ENCODE measurements at places on chromosomes 3 and 15.

DNA sequence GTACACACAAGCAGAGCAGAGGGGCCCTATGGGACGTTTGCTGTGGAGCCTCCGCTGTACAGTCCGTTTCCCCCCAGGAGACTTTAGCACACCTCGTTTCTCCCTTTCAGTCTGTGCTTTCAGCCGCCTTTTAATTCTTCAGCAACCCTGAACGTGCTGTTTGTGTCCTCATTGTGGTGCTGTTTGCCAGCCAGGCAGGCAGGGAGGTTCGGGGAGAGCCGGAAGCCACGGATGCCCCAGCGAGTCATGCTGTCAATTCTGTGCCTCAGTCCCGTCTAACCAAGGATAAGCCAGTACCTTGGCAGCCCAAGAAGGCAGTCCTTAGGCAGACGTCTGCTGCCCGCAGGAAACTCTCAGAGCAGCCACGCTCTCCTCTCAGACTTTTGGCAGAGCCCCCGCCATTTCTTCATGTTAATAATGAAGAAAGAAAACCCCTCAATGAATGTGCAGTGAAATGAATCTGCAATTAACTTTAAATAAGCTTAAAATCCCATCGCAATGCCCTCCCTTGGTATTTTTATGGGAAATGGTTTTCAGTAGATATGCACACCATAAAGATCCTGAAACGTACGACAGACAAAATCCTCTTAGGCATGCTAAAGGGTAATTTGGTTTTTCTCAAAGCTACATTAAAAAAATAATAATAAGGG is 158.6 kb downstream of the UACA start:
- DNase-seq: no peak

DNA sequence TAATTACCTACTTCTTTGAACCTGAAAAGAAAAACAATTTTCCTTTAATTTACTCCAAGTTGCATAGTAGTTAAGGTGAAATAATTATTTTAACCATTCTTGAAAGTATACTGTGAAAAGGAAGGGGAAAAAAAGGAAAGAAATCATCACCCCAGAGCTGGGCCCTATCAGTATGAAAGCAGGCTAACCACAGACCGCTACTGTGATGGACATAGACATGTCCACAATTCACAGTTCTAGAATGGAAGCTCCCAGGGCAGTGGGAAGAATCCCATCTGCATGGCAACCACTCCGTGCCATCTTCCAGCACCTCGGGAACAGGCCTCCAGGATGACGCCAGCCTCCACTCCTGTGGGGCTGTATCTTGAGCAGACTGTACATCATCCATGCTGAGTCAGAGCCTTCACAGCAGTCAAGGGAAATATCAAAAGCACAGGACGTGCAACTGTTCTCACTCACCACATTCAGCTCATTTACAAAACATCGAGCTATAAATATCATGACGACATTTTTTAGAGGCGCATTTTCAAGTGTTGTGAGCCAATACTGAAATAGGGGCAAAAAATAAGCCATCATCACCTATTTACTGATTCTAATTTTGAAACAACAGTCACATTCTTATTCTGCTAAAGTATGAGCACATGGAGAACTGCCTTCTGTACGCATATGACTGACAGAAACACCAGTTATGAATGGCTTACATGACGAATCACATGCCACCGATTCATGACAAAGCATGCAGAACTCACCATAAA is 119.7 kb downstream of the SNRK start:
- peak; percentile 36 for DNase-seq

DNA sequence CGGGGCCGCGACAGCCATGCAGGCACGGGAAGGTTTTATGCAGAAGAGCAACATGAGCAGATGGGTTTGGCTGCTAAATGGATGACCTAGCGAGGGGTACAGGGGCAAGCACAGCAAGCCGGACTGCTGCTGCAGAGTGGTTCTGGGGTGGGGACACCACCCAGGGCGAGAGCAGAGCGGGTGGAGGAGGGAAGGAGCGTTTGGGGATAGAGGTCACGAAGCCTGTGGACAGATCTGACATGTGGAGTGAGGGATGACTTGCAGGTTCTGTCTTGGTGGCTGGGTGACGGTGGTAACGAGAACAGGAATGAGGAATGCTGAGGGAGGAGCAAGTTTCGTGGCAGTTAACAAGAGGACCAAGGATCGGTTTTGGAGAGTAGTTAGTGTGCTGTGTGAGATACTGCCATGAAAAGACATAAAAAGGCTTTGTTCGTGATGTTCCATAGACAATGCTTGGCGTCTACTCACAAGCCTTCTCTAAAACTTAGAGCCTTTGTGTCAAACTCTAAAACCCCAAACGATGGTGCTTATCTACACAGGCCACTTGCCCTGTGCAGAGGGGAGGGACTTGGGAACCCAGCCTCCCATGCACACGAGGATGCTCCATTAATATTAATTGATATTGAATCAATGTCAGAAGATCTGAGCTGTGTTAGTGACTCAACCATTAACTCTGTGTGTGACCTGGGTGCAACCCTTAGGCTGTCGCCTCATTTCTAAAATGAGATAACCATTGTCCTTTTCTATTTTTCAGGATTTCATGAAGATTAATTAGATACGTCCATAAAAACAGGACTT is 132.7 kb upstream of the SLC2A2 start:
- no peak for DNase-seq

- no peak for DNase-seq
Measured at GRCh38 chr3:120275618-120276017, 9.4 kb downstream of the GPR156 start.

GRCh38 chr15:91936182-91936775 is 82.8 kb downstream of the SLCO3A1 start:
- no peak for DNase-seq

DNA sequence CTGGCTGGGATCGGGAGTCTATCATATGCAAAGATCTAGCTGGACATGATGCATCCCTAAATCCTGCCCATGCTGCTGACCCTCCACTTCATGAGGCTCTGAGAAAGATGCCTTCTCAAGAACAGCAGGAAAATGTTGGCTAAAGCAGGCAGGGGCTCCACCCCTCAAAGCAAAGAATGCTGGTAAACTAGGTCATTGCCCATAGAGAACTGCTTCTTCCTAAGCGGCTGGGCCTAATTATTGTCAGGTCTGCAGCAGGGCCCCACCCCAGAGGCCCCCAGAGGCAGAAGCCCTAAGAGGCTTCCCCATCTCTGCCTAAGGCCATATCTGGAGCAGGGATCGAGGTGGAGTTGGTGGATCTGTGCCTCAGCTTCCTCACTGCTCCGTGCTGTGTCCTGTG is 447.4 kb upstream of the PROK2 start:
- DNase-seq: no peak

GRCh38 chr3:15256861-15257341 is 50.9 kb downstream of the CAPN7 start:
- DNase-seq: no peak

- no peak for DNase-seq
Measured at GRCh38 chr15:56608993-56609392, 124.3 kb downstream of the ZNF280D start.

DNA sequence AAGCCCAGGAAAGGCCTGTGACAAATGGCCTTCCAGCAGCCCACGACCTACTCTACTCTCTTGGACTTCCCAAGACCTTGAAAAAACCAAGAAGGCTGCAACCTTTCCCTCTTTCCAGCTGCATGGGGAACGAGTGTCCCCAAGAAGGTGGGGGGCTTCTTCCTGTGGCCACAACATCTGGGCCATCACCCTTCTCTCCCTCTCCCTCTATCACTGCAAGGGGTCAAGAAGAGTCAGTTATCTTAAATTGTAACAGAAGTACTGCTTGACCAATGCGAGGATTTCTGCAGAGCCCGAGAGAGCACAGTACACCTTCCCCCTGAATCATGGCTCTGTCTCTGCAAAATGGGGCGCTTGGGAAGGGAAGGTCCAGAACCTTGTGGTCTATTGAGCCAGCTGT is 63.7 kb upstream of the ACAN start:
- DNase-seq: no peak

- DNase-seq: no peak
Measured at GRCh38 chr3:79140708-79141107, 627.1 kb downstream of the ROBO1 start.

DNA sequence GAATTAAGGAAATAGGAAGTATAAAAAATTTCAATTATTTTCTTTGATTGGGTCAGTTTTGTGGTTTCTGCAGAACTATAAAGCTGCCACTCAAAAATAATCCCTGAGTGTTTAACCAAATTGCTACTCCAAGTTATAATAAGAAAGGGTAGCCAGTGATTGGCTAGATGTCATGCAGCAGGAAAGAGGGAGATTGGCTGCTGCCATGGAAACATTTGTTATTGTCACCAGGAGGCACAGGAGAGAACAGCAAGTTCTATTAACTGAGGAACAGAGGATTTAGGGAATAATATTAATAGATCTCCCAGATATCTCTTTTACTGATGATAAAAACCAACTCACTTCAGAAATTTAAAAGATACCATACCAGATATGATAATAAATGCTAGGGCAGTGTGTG is 42.6 kb downstream of the CLDN1 start:
- DNase-seq: no peak

DNA sequence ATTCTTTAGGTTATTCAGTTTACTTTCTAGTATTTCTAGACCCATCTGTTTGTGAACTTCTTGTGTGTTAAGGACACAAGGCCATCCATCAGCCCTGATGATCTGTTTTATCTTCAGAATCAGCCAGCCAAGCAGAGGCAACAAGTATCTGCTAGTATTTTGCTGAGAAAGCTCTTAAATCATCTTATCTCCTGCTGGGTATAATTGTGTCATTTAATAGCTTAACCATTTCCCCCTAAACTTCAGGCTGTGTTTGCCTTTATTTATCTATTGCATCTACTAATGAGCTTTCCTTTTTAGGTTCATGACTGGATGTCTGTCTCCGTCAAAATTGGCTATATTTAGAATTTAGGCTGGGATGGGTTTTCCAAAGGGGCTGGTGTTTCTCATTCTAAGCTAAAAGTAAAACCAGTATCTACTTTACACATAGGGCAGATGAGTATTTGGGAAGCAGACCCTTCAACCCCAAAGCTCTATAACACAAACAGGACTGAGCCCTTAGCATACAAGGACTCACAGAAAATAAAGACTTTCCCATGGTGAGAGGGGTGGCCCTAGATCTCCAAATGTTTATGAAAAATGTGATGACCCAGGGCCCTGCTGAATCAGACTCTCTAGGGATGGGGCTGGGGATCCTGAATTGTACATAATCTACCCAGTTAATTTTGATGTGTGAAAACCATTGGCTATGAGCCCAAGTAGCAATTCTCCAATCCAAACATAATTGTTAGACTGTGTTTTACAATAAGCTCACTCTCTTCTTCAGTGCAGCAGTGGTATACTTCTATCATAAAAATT is 65.3 kb upstream of the PSMD6 start:
- no peak for DNase-seq

GRCh38 chr3:52442409-52443267 is 2.3 kb downstream of the SEMA3G start:
- no peak for DNase-seq

DNA sequence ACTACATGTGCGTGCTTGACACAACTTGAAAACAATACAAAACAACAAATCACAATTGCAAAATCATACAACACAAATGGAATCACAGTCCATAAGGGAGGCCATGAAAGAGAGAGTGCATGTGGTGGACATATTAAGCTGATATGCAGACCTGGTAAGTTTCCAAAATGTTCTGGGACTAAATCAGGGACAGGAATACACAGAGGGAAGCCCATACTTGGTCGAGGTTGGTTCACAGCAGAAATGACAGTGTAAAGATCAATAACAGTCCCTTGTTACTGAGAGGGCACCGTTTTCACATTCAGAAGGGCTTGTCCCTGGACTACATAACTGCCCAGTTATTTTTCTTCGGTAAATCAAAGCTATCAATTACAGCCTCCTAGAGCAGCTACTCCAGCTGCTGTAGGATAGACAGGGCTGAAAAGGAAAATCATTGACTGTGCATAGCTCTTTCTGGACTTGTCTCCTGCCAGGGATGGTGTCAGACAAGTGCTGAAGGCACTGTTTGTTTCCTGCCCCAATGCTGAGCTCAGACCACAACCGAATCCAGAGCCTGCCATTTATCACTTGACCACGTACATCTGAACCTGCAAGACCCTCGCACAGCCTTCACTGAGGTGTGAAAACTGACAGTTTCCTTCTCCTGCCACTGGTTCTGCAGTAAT is 79.5 kb upstream of the KCNMB2 start:
- no peak for DNase-seq

- DNase-seq: no peak
Measured at GRCh38 chr15:57540736-57541135, 51.0 kb upstream of the MYZAP start.

GRCh38 chr3:43096761-43097160 is 9.1 kb downstream of the POMGNT2 start:
- DNase-seq: no peak

GRCh38 chr3:18290157-18290556 is 135.0 kb downstream of the SATB1 start:
- DNase-seq: no peak

DNA sequence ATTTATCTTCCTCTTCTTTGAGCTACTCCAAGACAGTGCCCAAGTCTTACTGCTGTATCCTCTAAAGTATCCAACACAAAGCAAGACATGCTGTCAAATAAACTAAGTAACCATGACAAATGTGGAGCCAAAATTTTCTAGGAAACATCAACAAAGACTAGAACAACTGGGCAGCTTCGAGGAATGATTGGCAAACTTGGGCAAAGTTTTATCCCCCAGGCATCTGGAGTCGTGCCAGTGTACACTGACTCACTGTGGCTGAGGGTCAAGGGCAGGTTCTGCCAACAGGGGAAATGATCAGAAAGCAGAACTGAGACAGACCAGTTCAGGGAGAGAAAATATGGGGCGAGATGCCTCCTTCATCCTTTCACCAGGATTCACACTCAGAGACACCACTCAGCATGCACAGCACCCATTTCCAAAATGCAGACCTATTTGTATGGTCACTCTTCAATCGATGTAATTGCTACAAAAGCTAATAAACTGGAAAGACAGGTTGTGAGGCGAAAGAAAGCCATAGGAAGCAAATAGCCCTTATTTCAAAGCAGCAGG is 65.8 kb downstream of the MB21D2 start:
- peak; percentile 84 for DNase-seq

GRCh38 chr3:138417559-138417982 is 16.8 kb upstream of the ESYT3 start:
- peak; percentile 81 for DNase-seq

GRCh38 chr15:91956026-91956723 is 102.7 kb downstream of the SLCO3A1 start:
- no peak for DNase-seq

DNA sequence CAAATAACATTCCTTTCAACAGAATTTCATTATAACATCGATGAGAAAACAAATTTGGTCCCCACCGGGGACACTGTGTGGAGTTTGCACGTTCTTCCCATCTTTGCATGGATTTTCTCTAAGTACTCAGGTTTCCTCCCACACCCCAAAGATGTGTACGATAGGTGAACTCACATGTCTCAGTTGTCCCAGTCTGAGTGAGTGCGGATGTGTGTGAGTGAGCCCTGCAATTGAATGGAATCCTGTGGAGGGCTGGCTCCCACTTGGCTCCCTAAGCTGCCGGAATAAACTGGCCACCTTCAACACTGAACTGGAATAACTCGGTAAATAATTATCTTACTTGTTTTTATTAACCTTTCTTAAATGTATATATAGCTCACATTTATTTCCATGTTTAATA is 77.0 kb downstream of the TRANK1 start:
- no peak for DNase-seq

DNA sequence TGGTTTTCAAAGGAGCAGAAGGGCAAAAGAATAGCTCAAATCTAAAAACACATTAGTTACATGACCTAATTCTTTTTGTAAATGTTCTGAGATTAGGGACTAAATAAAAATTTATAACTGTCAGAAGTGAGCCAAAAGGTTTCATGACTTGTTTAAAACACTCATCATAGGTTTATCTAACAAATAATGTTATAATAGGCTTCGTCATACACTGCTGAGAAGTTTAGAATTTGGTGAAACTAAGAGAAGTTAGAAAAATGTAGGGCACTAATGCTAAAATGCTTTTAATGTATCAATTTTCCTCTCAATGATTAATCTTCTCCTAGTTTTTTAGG is 468.8 kb upstream of the CDIN1 start:
- DNase-seq: no peak
